ENCODE measurements at places on chromosomes 5 and 9. TPM values are rescaled to one million over a fixed set of nuclear protein-coding genes. Genes with fewer than 3 reads are reported as not detected.
A peak's percentile ranks its signal among the peaks of the same experiment; 100 is the strongest.

- peaks cover 13% of the 10 kb centered on the region for H3K4me1 ChIP-seq
- no peak overlapping the region for H3K27ac ChIP-seq
These were observed 8.1 kb downstream of the SEC24A start for GRCh38 chr5:134656690-134657089.

EDIL3 gene
- total RNA-seq, result 11.3 TPM

GRCh38 chr5:126736141-126736540 is 40.8 kb upstream of the LMNB1 start:
- H3K27me3 ChIP-seq, result no peaks in the 10 kb centered on the region
- DNase-seq, result no peak
- no peak overlapping the region for H3K27ac ChIP-seq

GRCh38 chr5:142881784-142882126 is 111.6 kb downstream of the ARHGAP26 start:
- no peaks in the 10 kb centered on the region for H3K27me3 ChIP-seq
- no peak overlapping the region for H3K27ac ChIP-seq
- H3K4me3 ChIP-seq, result no peak overlapping the region

- no peak overlapping the region for H3K27ac ChIP-seq
- no peaks in the 10 kb centered on the region for H3K36me3 ChIP-seq
- H3K4me1 ChIP-seq, result no peaks in the 10 kb centered on the region
- no peak overlapping the region for H3K4me3 ChIP-seq
- no peak for DNase-seq
These were observed 297.7 kb upstream of the EFNA5 start for GRCh38 chr5:107968406-107968843.

CATSPER3 gene
- total RNA-seq, result not detected

DNA sequence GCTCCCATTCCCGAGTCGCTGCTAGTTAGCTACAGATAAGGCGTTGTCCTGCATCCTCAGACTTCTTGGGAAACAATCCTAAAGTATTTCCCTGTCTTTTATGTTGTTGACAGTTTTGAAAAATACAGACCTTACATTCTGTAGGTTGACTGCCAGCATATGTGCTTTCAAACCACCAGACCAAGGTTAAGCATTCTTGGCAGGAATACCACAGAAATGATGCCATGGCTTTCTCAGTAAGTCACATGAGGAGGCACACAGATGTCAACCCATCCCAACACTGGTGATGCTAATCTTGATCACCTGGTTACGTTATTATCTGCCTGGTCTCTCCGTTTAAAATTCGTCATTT is 871 bp downstream of the GLE1 start:
- H3K36me3 ChIP-seq, result peaks cover 25% of the 10 kb centered on the region
- no peaks in the 10 kb centered on the region for H3K27me3 ChIP-seq
- peak overlapping the region; percentile 83 for H3K27ac ChIP-seq
- H3K4me3 ChIP-seq, result peak overlapping the region; percentile 73
- H3K4me1 ChIP-seq, result peaks cover 26% of the 10 kb centered on the region

DNA sequence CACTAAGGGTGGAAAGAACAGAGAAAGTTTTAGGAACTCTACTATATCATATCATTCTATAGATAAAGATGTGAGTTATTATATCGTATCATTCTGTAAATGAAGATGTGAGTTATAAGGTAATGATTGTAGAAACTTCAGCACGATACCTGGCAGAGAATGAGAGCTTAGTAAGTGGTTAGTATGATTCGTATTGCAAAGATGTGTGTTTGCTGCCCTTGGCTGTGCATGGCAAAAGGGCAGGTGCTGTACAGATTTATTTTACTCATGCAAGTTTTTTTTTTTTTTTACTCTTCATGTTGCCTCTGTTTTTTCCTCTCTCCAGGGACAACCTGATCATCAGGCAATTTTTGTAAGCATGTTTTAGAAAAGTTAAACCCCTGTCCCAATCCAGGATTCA is 83.3 kb downstream of the EGFLAM start:
- H3K4me3 ChIP-seq, result no peak overlapping the region
- no peak for DNase-seq
- peaks cover 10% of the 10 kb centered on the region for H3K27me3 ChIP-seq
- H3K4me1 ChIP-seq, result no peaks in the 10 kb centered on the region
- H3K36me3 ChIP-seq, result no peaks in the 10 kb centered on the region

DNA sequence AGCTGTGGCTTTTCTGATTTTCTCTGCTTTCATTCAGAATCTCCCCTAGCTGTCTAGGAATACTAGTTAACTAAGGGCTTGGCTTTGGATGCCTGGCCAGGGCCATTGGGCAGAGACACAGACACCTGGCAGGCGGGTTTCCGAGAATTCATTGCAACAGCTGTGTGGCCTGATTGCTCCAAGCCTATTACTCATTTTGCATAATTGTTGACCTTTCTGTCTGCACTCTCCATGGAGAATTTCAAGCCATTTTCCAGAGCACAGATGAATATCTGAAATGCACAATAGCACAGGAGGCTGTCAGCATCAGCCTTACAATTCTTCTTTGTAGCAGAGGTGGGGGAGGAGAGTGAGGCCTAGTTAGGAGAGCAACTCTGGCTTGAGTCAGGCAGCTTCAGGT is 310.5 kb downstream of the DMAC1 start:
- no peak for DNase-seq
- no peak overlapping the region for H3K4me3 ChIP-seq
- no peaks in the 10 kb centered on the region for H3K27me3 ChIP-seq
- no peak overlapping the region for H3K27ac ChIP-seq
- H3K4me1 ChIP-seq, result peaks cover 3% of the 10 kb centered on the region
- no peaks in the 10 kb centered on the region for H3K36me3 ChIP-seq

PRLR gene
- total RNA-seq, result 0.66 TPM
